Stimulated activated naive CD4-positive, alpha-beta T cell (primary cell): ENCODE measurements at places on chromosomes 2 and 18.

GRCh38 chr2:46481198-46482193 lies 2.1 kb downstream of the TMEM247 start:
- DNase-seq, result no peak

- no peak for DNase-seq
Measured at GRCh38 chr2:210132239-210132638, 39.0 kb downstream of the KANSL1L start.

- no peak for DNase-seq
Measured at GRCh38 chr2:54430649-54431048, 25.5 kb upstream of the SPTBN1 start.

DNA sequence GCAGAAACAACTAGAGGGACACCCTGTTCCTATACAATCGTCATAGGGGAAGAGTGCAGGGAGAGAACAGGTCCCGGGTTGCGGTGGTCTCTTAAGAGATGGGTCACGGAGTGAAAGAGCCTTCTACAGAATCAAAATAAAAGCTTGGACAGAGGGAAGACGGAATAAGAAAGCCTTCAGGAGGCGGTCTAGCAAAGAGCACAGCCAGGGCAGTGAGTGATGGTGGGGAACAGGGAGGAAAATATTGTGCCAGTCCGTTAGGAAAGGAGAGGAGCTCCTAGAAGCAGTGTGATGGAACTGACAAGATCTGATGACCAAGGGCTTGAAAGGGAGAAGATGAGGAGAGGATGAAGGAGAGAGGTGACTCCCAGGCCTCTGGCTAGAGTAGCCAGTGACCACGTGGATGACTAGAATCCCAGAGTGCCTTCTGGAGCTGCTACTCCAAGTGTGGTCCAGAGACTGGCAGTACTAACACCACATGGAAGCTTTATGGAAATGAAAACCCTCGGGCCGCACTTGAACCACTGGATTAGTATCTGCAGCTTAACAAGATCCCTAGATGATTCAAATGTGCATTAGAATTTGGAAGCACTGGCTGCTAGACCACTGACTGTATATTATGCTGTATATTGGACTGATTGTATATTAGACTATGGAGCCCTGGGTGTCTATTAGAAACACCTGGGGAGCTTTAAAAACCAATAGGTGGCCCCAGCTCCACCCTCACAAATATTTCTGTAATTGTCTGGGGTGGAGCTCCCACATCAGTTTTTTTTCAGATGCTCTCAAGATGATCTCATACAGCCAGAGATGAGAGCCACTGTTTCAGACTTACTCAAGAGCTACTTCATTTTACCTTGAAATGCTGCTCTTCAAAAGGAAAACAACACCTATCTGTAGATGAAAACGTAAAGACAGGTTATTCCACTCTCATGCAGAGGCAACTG lies 1.1 kb upstream of the EVA1A start:
- DNase-seq, result no peak

GRCh38 chr18:50097702-50098101 lies 97.2 kb downstream of the MYO5B start:
- DNase-seq, result no peak

DNA sequence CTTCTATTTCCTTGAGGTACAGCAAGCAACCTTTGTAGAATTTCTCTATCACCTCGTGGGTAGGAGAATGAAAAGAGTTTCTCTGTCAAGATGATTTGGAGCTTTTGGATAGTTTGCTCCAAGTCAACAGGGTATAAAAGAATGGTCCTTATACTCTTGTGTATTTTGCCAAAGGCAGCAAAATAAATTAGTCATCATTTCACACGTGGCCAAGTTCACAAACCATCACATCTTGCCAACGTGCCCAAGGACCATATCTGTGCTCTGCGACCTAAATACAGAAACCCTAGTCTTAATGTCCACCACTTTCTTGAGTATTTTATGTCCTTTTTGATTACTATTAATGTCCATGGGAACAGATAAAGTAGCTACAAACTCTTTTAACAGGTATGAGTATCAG lies 262.9 kb downstream of the AFF3 start:
- no peak for DNase-seq

- DNase-seq, result no peak
Measured at GRCh38 chr2:241561832-241562231, 3.3 kb downstream of the BOK start.

- no peak for DNase-seq
Measured at GRCh38 chr2:188276255-188276654, 15.4 kb upstream of the GULP1 start.

DNA sequence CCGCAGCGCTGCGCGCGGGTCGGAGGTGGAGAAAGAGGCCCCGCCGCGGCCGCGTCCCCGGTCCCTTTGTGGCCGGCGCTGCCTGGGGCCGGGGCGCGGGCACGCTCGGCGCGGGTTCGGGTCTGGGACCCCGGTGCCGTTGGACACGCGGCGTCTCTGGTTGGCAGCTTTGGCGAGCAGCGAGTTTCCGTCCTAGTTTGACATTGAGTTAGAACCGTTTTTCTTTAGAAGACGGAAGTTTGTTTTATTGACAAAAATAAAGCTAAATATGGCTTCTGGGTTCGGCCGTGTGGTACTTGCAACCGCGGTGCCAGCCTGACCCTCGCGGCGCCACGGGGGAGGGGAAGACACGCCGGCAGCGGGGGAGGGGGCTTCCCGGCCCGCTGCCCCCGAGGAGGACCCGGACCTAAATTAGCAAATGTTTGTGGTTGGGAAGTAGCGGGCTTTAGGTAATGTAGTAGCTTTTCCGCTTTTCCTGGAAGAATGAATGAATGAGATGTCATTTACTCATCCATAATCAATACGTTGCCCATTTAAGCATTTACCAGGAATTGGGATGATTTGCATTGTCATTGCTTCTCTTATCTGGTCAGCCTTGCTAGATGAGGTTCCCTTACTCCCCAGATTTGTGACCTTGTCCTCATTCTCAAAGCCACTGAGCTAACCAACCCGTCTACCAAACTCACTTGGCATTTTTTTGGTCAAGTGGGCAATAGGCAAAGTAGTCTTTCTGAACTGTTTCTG lies 530 bp downstream of the GALNT1 start:
- DNase-seq, result peak; percentile 17

GRCh38 chr18:6315517-6316331 lies 99.0 kb downstream of the L3MBTL4 start:
- no peak for DNase-seq

DNA sequence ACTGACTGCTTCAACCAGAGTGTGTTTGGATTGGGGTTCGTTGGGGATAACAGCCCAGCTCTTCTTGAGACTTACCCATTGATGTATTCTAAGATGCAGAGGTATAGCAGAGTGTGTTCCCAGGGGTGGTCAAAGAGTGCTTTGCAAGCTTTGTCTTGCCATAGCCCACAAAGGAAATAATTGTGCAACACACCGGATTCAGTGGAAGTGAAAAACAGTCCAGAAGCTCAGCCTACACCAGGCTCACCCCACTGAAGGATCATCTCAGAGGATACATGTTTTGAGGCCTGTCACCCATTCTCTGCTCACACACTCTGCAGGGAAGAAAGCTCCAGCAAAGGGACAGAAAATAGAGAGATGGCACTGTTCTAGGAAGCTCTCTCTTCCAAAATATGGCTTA lies 9.6 kb downstream of the CACNB4 start:
- no peak for DNase-seq

DNA sequence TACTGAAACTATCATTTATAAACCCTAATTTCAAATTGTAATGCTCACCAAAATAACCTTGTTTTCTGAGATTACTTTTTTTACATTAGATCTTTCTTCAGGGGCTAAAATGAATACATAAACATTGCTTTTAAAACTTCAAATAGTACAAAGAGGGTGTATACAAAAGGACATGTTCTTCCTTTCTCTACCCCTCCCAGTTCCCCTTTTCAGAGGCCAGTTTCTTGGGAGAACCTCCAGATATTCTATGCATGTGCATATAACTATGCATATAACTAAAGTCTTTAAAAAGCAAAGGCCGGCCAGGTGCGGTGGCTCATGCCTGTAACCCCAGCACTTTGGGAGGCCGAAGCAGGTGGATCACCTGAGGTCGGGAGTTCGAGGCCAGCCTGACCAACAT lies 10.6 kb upstream of the FAM117B start:
- no peak for DNase-seq

DNA sequence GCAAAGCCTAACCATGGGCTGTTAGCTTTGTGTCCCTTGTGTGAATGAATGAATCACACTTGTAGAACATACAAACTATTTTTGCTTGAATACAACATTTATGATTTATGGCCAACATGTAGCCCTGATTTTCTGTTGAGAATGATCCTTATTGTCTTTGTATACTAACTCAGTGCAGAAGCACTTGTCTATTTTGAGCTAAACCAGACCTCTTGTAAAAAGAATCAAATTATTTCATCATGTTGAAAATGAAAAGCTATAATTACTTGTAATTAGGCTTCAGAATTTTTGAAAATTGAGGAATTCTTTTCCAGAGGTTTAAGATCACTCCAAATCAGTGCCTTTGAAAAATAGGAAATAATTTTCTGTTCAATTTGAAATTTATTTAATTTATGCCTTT lies 85.9 kb downstream of the ZNF407 start:
- no peak for DNase-seq

- no peak for DNase-seq
Measured at GRCh38 chr2:30798536-30798991, 8.7 kb downstream of the CAPN13 start.

- DNase-seq, result no peak
Measured at GRCh38 chr2:217314021-217314460, 454.2 kb upstream of the TNP1 start.
